Left renal cortex interstitium (tissue), 4 donors: ENCODE measurements at places on chromosomes 7 and 10. TPM values are rescaled to one million over a fixed set of nuclear protein-coding genes. Genes with fewer than 3 reads are reported as not detected.

GRCh38 chr7:73668886-73669230, 1.2 kb downstream of the VPS37D start:
- DNase-seq: no peak

GRCh38 chr7:28840592-28840995, 117.5 kb downstream of the TRIL start:
- DNase-seq: no peak

The UCN3 gene
- polyA plus RNA-seq: 1.9 TPM

DNA sequence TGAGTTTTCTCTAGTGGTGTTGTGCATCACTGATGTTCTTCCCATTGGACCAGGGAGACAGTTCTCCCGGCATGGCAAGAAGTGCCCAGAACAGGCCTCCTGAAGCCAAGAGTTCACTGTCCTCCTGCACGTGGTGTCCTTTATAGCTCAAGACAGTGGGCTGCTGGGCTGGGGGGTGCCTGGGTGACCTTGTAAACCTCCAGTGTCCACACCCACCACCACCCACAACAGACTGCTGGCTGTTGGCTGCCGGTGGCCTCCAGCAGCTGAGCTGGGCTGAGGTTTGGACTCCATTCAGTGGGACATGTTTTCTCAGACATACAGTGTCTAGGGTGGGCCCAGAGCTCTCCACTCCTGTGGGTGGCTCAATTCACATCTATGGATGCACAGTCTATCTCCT, 42.2 kb downstream of the HK1 start:
- DNase-seq: no peak

GRCh38 chr7:46424934-46425333, 503.9 kb upstream of the IGFBP3 start:
- peak; percentile 23 for DNase-seq

GRCh38 chr10:113691381-113691780, 11.7 kb downstream of the CASP7 start:
- no peak for DNase-seq

The TMEM176A gene
- polyA plus RNA-seq: 122 TPM

The KIAA1217 gene
- 106 TPM for polyA plus RNA-seq
